Activated CD4-positive, alpha-beta T cell treated with anti-CD3 and anti-CD28 coated beads for 36 hours (primary cell): ENCODE measurements at places on chromosomes 7 and 10.

GRCh38 chr10:70578371-70578947 is 24.1 kb downstream of the PRF1 start:
- DNase-seq = peak; percentile 83

DNA sequence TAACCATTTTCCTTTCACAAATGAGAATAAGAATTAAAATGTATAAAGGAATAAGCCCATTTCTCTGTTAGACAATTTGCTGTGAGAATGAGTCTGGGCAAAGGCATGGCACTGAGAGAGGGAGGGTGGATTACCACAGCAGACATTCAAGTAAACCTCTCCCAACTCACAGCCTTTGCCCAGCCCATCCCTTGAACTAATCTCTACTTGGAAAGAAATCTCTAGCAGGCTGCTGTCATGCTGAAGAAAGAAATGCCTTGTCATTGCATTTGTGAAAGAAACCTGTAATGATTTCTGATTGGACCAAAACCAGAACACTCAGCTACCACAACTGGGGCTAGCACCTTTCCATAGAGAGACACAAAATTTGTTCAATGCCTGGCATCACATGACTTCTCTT is 39.2 kb downstream of the CH25H start:
- no peak for DNase-seq

DNA sequence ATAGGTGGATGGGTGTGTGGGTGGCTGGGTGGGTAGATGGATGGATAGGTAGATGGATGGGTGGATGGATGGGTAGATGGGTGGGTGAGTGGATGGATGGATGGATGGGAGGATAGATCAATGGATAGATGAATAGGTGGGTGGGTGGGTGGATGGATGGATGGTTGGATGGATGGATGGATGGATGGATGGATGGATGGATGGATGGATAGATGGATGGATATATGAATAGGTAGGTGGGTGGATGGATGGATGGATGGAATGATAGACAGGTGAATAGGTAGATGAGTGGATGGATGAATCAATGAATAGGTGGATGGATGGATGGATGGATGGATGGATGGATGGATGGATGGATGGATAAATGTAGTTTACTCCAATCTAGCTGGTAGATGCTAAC is 52.7 kb downstream of the FRMPD2 start:
- no peak for DNase-seq

DNA sequence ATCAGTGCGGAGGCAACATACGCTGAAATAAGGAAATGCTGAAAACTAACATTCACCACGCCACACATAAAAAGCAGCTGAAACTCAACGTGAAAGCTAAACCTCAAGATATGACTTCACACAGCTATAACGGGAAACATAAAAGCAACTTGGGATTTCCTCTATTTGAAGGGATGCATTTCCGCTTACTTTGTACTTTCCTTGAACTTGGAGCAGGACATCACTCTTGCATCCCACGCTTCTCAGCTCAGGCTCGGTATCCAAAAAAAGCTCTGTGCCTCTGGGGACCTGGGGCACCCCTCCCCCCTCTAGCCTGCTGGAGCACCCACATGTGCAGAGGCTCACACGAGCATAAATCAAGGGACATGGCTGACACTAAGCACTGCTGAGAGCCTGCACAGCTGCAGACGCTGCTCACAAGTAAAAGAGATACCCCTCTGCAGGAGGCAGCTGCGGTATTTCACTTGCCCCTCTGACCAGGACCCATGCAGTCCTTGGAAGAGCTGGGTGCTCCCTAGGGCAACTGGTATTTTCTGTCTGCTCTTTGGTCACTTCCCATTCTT is 34.2 kb downstream of the PARD3 start:
- DNase-seq = peak; percentile 36

- DNase-seq = peak; percentile 18
Observed at GRCh38 chr10:81873932-81874816, 820 bp upstream of the NRG3 start.

DNA sequence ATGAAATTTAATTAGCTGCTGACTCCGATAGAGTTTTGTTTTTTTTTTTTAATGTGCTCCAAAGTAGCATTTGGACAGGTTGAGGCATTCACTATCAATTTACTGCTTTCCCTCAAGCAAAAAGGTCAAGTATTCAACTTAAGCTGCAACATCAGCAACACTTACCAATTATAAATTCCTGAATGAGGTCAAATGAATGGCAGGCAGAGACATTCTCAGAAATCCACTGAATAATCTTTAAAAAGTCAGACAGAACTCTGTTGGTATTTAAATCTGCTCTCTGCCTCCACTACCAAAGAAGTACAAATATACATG is 62.8 kb downstream of the GSAP start:
- no peak for DNase-seq

DNA sequence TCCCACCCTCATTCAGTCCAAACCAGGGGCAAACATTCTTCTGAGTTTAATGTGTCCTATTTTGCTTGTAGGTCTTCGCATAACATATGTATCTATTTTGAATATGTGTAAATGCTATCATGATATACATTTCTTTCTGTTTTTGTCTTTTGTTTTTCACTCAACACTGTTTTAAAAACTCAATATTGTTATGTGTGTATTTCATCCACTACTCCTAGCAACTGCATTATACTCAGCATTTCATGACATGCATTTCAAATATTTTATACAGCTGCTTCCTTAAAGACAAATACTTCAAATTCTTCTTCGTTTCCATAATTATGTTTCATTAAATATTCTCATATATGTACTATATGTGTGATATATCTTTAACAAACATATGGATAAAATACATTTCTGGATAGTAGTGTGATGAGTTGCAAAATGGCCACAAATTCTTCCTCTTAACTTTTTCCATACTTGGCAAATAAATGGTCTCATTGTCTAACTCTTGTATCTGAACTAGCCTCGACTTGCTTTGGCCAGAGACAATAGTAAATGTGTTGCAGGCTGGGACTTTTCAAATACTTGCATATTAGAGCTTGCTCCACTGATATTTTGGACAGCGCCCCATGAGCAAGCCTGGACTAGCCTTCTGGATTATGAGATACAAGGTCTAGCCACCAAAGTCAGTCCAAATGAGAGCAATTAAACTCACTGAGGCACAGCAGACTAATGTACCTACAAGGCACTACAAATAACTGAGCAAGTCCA is 539.7 kb upstream of the KCND2 start:
- no peak for DNase-seq

GRCh38 chr10:75720157-75720556 is 288.7 kb downstream of the LRMDA start:
- DNase-seq = no peak

- no peak for DNase-seq
Observed at GRCh38 chr10:31604096-31604495, 285.1 kb downstream of the ZEB1 start.

GRCh38 chr7:122724366-122724765 is 21.6 kb upstream of the RNF148 start:
- no peak for DNase-seq

DNA sequence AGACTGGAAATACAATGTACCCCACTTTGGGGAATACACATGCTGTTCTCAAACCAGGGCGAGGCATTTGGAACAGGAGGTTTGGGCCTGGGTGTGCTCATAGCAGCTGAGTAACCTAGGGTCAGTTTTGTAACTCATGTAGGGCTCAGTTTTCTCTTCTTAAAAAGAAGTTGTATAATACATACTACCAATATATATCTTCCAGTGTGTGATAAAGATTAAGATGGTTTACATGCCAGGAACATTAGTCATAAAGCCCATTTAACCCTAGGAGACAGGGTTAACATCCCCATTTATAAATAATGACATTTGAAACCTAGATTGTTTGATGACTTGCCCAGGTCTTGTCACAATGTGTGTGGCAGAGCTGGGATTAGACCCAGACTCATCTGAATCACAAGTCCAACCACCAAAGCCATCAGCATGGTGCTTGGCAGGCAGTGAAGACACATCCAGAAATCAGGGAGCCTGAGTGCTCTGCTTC is 6.0 kb downstream of the AKR1B10 start:
- no peak for DNase-seq
